ENCODE measurements at places on chromosomes 7 and 10.

- DNase-seq: no peak
Observed at GRCh38 chr10:42938351-42938750, 138.5 kb upstream of the RET start.

GRCh38 chr7:1611708-1612241 is 41.9 kb upstream of the PSMG3 start:
- no peak for DNase-seq

DNA sequence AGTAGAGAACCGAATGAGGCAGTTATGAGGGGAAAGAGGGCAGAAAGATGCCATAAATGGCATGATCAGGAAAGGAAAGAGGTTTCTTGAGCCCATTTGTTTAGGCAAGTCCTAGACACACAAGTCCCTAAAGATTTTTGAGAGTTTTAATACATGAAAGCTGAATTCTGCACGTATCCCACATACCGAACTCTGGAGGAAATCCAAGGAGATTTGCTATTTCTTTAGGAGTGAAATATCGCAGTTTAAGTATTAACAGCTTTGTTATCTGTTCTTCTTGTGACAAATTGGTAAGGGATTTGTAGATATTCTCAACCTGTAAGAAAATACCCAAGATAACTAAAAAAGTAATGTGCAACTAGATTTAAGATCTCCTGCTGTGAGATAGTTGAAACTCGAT is 23.7 kb upstream of the CUBN start:
- DNase-seq: no peak

DNA sequence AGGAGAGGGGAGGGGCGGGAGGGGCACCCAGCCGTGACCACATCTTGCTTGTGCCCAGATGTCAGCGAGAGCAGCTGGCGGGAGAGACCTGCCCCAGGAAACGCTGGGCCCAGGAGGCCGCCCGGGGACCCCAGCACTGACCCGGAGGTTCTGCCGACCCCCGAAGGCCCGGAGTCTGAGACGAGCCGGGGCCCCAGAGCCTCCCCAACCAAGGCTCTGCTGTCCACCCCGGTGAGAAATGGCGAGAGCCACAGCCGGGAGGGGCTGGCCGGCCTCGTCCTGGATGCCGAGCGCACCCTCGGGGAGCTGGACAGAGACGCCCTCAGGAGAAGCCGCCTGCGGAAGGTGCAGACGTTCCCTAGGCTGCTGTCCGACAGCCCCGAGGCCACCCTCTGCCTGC is 25.9 kb downstream of the KNDC1 start:
- DNase-seq: no peak

DNA sequence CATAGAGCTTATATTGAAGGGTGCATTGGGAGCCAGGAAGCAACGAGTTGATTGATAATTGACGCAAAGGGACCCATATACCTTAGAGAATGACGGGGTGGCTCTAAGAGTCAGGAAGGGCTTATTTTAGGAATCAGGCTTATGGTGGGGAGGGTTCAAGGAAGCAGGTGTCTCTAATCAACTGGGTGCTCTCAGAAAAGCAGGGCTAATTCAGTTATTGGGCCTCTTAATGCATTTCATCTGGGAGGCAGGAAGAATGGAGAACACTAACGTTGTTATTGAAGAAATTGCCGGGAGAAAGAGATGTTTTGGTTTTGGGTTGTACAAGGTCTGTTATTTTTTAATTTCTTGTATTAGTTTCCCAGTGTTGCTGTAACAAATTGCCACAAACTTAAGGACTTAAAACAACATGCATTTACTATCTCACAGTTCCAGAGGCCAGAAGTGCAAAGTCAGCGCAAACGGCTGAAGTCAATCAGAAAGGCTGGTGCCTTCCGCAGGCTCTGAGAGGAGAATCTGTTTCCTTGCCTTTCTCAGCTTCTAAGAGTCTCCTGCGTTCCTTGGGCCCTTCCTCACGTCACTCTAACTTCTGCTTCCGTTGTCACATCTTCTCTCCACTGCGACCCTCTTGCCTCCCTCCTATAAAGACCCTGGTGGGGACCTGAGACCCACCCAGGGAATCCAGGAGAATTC is 328.4 kb upstream of the C7orf33 start:
- no peak for DNase-seq

DNA sequence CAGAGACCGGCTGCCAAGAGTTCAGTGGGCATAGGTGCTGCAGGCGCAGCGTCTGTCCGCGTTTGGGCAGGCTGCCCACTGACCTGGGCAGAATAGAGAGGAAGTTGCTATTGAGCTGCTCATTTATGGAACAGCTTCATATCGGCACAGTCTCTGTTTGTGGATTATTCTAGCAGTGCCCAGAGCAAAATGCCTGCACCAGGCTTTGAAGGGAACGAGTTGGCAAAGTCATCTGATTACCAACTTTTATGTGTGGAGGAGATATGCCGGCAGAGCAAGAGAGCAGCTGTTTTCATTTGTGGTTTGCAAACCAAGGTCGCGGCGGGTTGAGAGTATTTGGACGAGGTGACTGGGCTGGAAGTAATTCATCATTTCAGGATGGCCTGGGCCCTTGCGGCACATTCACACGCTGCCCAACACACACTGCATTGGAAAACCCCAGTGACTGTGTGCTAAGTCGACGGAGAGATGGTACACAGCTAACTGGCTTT is 228.5 kb downstream of the TCERG1L start:
- no peak for DNase-seq

- no peak for DNase-seq
Observed at GRCh38 chr7:155132431-155132830, 62.3 kb downstream of the HTR5A start.

GRCh38 chr10:3059974-3060373 is 7.4 kb upstream of the PFKP start:
- DNase-seq: no peak

DNA sequence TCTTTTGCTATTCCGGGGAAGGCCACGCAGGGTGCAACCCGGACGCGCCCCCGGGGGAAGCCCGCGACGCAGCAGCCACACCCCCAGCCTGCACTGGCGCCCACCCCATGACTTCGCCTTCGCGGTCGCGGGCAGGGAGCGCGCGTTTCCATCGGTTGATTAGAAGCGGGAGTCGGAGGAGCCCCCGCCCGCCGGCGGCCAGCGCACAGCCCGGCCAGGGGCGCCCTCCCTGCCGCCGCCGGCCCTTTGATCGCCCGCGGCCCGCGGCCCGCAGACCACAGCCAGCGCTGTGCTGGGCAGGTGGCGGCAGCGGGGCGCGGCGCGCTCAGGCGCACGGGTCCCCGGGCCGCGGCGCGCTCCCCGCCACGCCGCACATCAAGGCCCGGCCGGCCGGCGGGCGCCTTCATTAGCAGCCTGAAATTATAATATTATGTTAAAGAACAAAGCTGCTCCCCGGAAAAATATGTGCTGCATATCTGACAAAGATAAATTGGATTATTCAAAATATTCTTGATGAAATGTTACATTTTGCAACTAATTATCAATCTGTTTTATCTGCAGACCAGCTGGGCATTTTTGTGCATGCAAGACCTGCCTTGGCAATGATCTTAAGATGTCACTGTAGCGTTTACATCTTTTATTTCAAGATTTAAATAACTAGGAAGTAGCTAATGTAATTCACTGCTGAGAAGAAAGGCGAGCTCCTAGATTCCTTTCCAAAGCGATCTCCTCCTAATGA is 160.7 kb upstream of the MKI67 start:
- DNase-seq: no peak

GRCh38 chr7:47991741-47992311 is 12.4 kb upstream of the HUS1 start:
- peak; percentile 84 for DNase-seq

DNA sequence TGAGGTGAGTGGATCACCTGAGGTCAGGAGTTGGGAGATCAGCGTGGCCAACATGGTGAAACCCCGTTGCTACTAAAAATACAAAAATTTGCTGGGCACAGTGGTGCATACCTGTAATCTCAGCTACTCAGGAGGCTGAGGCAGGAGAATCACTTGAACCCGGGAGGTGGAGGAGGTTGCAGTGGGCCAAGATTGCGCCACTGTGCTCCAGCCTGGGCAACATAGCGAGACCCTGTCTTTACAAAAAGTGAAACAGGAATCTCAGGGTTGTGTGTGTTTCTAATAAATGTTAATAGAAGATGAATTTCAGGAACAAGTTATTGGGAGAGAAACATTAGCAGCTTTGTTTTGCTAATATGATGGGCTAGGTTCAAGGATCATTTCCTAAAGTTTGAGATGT is 19.9 kb downstream of the PPP2R2D start:
- DNase-seq: no peak

DNA sequence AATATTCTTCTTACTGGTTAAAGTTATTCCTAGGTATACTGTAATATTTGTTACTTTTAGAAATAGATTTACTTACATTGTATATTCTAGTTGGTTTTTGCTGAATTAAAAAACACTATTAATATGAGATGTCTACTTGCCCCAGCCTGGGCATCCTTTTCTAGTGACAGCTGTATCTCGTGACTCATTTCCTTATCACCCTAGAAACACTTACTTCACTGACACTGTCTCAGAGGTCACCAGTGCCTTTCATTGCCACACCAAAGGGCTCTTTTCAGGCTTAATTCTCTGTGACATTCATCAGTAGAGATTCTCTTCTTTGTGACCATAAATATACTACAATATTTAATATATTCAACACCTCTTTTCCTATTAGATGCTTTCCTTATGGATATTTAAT is 194.7 kb downstream of the GALNT17 start:
- no peak for DNase-seq

DNA sequence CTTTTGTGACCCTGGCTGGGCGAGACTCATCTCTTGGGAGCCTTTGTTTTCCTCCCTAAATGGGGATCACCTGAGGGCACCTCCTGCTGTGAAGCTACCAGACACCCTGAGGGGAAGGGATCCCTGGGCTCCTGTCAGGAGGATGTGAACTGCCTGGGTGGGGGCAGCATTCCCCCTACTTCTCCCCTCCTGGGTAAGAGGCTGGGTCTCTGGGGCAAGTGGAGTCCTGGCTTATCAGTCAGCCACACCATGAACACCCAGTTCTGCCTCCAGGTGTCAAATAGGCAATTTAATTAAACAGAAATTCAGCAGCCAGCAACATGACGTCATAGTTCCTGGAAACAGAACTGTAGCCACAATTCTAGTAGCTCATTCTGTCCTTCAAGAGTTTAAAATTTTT is 97.7 kb upstream of the RET start:
- DNase-seq: no peak

DNA sequence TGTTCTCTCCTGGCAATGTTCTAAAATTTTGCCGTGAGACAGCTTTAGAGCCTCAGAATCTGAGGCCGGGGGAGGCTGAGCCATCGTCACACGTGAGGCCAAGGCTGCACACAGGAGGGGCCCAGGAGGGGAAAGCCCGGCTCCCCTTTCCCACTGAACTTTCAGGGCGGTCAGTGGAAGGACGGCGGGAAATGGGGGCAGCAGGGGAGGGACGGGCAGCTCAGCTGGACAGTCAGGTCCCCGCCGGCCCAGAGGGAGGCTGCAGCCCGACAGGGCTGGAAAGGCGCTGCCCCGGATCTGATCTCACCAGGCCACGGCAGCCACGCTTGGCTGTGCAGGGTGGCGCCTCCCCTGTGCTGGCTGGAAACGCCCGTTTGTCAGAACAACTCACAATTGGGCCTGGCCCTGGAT is 43.3 kb upstream of the ADGRA1 start:
- DNase-seq: no peak

- no peak for DNase-seq
Observed at GRCh38 chr7:141354251-141354650, 197.0 kb upstream of the AGK start.

GRCh38 chr7:149067869-149068268 is 22.6 kb downstream of the ZNF786 start:
- no peak for DNase-seq

DNA sequence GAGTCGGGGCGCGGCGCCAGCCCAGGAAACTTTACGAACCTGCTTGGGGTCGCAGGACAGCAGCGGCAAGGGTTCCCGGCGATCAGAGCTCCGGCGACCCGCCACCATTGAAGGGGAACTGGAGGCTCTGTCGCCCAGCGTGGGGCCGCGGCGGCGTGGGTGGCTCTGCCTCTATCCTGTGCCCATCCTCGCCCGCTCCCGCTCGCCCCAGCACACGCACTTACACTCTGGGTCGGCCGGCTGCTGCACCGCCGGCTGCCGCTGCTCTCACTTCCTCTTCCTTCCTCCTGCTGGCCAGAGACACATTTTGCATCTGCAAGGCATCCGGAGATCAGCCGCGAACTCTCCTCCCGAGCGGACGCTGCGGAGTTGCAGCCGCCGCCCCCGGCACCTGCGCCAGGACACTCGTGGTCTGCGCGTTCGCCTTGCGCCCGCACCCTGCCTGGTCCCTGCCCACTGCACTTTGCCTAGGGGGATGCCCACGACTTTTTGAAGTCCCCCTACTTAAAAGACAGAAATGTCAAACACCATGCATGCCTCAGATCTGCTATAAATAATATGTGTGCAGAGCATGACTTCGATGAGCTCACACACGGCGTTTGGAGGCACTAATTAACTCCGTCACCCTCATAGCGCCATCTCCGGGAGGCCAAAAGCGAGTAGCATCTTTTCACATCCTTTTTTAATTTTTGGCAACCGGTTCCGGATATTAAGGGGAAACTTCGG is at the start of gene ELMO1:
TSS of gene ELMO1 (minus strand) at position 229 of the 726 bp plus-strand sequence. CDS start 106,174 bp downstream, outside the sequence.
- DNase-seq: peak; percentile 63

GRCh38 chr7:137120690-137121089 is 222.8 kb downstream of the PTN start:
- DNase-seq: no peak

GRCh38 chr7:6619961-6620360 is 4.6 kb downstream of the ZNF853 start:
- DNase-seq: no peak

DNA sequence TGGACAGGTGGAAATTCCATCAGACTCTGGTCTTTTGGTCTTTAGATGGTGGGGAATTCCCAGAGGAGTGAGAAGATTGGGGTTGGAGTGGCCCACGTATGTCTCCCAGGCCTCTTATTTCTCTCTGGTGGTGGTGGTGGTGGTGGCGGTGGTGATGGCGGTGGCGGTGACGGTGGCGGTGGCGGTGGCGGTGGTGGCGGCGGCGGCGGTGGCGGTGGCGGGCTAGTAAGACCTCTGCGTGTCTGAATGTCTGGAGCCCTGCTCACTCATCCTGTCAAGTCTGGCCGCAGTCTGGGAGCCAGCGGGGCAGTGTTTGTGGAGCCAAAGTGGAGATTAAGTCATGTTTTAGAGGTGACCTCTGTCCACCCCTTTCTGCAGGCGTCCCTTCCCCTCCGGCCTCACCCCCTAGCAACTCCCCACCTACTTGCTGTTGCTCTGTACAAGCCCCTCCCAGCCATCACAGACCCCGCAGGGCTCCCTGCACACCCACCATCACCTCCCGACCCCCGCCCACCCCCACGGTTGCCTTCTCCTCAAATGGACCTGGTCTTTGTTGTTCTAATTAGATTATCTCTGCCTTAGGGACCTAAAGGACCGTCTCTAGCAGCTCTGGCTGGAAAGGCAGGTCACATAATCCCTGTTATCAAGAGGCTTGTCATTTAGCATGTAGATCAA is 165.0 kb upstream of the TBX20 start:
- DNase-seq: no peak

GRCh38 chr10:20091698-20092097 is 275.5 kb downstream of the PLXDC2 start:
- no peak for DNase-seq

GRCh38 chr7:87709258-87709657 is 81.1 kb downstream of the RUNDC3B start:
- no peak for DNase-seq
